GM06990 (cell line): ENCODE measurements at places on chromosomes 2 and 18.

- no peak for DNase-seq
These were observed 221.5 kb upstream of the CDH2 start for GRCh38 chr18:28398471-28398870.

GRCh38 chr2:233081232-233081730, 21.1 kb downstream of the INPP5D start:
- DNase-seq, result no peak

DNA sequence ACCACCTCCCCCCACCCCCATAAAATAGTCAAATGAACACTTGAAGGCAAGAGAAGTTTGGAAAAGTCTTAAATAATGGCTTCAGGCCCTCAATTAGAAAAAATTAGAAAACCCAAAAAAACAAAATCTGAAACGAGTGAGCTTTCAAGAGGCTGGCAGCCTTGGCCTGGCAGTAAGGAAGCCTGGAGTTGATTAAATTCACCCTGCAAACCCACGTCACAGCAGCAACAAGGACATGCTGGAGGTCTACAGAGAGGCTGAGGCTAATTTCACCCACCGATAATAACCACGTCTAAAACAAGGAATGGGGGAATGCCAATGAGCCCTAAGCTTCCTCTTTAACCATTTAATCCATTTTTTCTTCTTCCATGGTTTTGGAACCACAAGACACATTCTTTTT, 122.7 kb upstream of the SMAD7 start:
- DNase-seq, result no peak

GRCh38 chr18:32610176-32610575, 139.5 kb upstream of the GAREM1 start:
- no peak for DNase-seq

DNA sequence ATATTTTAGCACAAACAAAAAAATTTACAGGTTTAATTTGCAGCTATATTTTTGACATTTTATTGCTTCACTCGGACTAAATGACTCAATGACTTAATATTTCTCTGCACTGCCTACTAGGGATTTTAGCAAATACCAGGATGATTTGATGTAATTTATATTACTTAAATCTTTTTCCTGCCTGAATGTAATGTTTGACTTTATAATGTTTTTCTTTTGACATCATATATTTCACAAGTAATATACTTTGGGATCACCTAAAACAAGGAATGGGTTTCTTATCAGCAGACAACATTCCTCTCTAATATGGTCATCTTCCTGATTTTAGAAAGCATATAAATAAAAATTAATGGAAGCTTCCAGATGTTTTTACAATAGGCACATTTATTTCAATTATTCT, 253.2 kb upstream of the EPC2 start:
- no peak for DNase-seq

GRCh38 chr2:227415538-227416424, 28.0 kb upstream of the SCYGR1 start:
- peak; percentile 49 for DNase-seq

DNA sequence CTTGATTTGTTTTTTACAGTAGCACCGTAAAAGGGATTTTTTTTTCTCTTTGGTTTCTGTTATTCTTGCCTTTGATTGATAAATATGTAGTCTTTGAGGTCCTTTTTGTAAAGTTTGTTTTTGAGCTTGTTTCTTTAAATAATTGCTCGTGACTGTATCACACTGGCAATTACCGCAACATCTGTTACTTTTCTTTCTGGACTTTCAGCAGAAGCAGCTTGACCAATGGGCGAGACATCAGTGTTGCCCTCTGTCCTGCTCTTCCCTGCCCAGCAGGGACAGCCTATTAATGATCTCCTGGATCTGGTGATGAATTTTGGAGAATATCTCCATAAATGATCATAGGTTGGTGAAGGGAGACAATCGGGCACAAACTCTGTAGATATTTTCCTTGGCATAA, 74.9 kb downstream of the TDRD15 start:
- DNase-seq, result no peak

DNA sequence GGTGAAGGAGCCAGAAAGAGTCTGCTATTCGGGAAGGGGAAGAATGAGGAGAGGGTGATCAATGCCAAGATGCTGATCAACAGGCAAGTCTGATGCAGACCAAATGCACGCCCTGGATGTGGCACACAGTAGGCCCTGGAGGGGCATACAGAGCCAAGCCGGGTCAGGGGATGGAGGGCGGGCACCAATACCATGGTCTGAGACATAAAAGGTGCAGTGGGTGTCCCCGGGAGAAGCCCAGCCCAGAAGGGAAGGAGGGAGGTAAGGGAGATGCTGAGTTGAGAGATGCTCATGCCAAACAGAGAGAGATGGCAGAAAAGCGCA, 66.6 kb upstream of the ID2 start:
- DNase-seq, result no peak

GRCh38 chr18:75252136-75252535, 41.5 kb downstream of the TSHZ1 start:
- no peak for DNase-seq

GRCh38 chr18:2485983-2486382, 85.3 kb downstream of the METTL4 start:
- DNase-seq, result no peak

DNA sequence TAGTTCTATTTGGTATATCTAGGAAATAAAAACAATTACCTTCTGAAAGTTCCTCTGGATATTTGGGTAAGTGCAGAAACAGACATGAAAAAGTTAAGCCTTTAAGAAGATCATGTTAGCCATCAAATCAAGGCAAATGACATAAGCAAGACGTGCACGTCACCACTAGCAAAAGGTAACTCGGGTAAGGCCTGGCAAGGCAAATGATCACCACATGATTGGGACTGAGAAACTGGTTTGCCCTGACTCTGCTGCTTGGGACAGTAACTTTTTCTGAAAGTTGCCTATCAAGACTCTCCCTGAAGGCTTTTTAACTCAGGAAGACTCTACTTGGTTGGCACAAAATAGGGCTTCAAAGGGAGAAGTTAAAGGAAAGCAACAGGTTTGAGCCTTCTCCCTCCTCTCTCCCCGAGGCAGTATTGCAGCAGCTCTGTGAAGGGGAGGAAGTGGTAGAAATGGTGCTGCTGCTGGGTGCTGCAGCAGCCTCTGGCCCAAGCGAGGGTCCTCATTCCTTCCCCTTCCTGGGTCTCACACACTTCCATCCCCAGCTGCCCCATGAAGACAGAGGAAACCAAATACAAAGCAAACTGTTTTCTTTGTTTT, 17.1 kb upstream of the TMEM237 start:
- DNase-seq, result no peak

DNA sequence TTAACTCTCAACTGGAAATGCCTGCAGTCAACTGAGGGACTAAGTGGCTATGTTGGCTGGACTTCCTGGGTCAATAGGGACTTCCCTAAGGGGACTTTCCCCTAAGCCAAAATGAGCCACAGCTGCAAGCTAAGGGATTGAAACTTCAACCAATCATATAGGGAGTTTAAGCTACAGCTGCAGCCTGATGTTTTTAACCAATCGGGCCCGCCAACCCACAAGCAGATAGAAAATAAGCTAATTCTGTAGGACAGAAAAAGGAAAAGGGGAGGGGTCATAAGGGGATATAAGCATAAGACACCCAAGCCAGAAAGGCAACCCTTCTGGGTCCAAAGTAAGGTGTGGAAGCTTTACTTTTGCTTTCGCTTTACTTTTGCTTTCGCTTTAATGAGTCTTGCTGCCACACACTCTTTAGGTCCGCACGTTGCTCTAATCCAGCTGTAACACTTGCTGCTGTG, 927.5 kb downstream of the ERBB4 start:
- no peak for DNase-seq

- no peak for DNase-seq
These were observed 39.6 kb downstream of the EMX1 start for GRCh38 chr2:72956936-72957335.

- DNase-seq, result no peak
These were observed 72.4 kb downstream of the TGOLN2 start for GRCh38 chr2:85255456-85255812.

DNA sequence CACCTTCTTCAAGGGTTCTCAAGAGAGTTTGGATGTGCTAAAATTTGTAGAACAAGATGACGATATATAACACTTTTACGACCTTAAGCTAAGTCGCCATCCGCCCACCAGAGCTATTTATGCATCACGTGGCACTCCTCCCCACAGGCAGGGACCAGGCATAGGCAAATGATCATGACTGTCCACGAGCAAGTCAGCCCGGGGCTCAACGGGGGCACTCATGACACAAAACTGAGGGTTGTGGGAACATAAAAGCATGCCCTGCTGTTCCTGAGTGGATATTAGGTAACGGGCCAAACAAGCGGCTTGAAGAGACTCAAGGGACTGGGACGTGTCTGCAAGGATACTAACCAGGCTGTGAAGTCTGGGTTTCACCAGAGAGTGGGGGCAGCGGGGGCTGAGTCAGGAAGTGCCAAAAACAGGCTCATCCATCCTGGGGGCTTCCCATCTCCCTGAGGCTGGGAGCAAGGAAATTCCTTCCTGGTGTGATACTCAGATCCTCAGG, 58.1 kb downstream of the FAM178B start:
- DNase-seq, result no peak

DNA sequence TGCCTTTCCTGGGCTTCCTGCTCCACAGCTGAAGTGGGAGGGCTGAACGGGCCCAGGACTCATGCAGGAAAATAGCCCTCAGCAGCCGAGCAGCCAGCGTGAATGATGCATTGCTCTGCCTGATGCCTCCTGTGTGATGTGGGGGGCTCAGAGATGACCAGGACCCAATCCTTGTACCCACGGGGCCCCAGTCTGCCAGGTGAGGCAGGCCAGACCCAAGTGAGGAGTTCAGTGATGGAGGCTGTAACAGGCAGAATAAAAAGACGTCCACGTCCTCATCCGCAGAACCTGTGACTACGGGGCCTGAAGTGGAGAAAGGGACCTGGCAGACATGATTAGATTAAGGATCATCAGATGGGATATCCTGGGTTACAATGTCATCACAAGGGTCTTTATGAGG, 194.9 kb upstream of the HDAC4 start:
- DNase-seq, result no peak

GRCh38 chr2:85001595-85001994, 30.6 kb downstream of the KCMF1 start:
- no peak for DNase-seq

GRCh38 chr18:48583573-48583972, 44.7 kb downstream of the CTIF start:
- no peak for DNase-seq

DNA sequence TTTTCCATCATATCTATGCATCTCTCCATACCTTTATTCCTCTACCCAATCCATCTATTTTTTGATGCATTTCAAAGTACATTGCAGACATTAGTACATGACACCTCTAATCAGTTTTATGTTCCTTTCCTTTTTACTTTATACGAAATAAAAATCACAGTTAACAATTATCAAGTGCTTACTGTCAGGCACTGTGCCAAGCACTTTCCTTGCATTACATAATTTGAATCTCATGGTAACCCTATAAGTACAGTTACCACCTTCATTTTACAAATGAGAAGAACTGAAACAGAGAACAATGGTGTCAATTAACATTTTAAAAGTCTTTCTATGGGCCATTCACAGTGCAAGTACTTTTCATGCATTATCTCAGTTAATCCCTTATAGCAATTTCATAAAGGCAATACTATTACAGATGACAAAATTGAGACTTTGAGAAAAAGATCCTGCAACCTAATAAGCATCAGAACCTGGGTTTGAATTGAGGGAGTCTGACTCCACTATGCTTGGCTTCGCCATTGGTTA, 544.4 kb upstream of the TNP1 start:
- no peak for DNase-seq

DNA sequence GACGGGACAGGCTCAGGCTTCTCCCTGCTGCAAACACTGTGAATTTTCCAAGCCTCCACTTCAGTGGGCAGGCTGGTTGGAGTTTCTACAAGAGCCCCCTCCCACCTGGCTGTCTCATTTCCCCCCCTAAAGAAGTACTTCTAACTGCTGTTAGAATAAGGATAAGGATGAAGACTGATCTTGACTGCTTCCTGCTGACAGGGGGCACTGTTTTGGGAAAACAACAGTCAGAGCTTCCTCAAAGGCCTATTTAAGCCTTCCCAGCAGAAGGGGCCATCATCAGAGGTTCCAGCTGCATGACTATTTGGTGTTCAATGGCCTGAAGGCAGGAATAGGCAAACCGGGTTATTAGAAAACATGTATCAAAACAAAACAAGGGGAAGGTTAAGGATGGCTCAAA, 1162.8 kb downstream of the DSC3 start:
- DNase-seq, result no peak

DNA sequence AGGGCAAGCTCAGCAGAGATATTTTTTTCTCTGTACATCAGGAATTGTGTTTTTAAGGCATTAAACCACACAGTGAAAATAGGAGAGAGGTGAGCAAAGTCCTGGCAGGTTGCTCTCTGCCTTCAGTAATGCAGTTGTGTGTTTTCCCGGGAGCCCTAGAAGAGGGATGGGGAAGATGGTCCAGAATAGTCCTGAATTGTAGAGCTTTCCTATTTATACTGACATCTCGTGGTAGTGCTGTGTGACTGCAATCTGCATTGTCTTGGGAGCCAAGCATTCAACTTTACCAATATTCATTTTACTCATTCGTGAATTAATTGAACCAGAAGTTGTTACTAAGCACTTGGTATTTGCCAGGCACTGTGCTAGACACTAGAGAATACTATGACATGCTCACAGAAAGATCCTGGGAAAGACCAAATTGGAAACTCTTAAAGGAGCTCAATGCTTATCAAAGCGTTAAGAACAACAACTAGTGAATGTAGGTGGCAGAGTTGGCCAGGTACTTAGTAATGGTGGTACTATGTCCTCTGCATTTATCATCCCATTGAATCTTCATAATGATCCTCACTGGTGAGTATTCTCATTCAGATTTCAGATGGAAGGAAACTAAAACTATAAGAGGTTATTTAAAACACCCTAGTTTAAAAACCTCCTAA, 214.6 kb downstream of the TRIB2 start:
- no peak for DNase-seq

- DNase-seq, result no peak
These were observed 7.5 kb downstream of the C2orf49 start for GRCh38 chr2:105344704-105345345.

GRCh38 chr2:79585701-79586433, 73.0 kb downstream of the CTNNA2 start:
- DNase-seq, result no peak

GRCh38 chr2:68537809-68538208, 70.4 kb downstream of the APLF start:
- DNase-seq, result no peak

GRCh38 chr2:241244368-241244767, 55.9 kb downstream of the ANO7 start:
- DNase-seq, result no peak

GRCh38 chr2:109719871-109720270, 74.2 kb upstream of the RGPD5 start:
- DNase-seq, result no peak
